ENCODE measurements at places on chromosomes 4 and X.

- DNase-seq: no peak
Measured at GRCh38 chr4:61200916-61201526, 895 bp downstream of the ADGRL3 start.

GRCh38 chr4:86035688-86036087 lies 324.2 kb downstream of the MAPK10 start:
- DNase-seq: no peak

GRCh38 chr4:37434469-37434868 lies 189.9 kb downstream of the NWD2 start:
- no peak for DNase-seq

GRCh38 chr4:147853706-147854105 lies 121.8 kb downstream of the ARHGAP10 start:
- no peak for DNase-seq

DNA sequence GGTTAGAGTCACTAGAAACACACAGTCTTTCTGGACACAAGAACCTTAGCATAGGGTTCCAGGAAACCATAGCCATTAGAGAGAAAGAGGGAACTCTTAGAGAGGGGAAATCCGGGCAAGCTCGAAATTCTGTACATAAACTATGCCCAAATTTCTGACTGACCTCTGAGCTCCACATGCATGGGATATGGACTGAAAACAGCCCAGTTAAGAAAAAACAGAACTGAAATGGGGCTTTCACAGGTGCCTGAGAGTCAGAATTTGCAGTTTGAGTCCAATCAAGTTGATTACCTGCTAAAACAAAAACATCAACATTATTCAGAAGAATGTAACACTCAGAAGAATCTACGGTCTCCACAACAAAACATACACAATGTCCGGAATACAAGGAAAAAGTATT lies 13.1 kb downstream of the DCHS2 start:
- no peak for DNase-seq

- DNase-seq: no peak
Measured at GRCh38 chrX:13540602-13541001, 28.8 kb upstream of the EGFL6 start.

GRCh38 chr4:19425146-19425545 lies 826.6 kb upstream of the SLIT2 start:
- no peak for DNase-seq

DNA sequence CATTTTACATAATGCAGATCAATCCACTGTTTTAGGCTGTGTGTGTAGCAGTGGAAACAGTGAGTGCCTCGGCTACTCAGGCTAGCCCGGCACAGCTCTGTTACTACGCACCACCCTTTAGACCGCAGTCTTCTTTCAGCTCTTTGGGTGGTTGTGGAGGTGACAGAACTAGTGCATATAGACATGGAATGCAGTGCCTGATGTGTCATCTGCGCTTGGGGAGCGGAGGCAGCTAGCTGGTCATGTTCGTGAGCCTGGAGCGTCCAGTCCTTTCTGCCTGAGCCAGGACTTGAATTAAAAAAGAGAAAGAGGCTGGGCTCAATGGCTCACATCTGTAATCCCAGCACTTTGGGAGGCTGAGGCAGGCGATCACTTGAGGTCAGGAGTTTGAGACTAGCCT lies 4.8 kb downstream of the TBC1D14 start:
- no peak for DNase-seq

- DNase-seq: no peak
Measured at GRCh38 chr4:38003102-38003501, 42.9 kb downstream of the PTTG2 start.

DNA sequence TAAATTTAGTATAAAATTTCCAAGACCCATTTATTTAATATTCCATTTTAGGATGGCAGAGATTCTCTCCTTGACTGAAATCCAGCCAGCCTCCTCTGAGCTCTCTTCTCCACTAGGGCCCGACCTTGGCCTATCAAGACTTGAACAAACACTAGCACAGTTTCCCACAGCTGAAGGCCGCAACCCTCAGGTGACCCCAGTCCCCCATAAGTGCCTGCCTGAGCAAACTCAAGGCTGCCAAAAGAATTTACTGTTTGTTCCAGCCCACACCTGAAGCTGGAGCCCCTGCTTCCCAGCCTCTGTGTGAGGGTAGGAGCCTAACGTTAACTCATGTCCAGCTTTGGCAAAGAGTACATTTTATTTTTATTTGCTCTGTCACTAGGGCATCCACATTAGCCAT lies 629.0 kb upstream of the ZFP42 start:
- DNase-seq: no peak

DNA sequence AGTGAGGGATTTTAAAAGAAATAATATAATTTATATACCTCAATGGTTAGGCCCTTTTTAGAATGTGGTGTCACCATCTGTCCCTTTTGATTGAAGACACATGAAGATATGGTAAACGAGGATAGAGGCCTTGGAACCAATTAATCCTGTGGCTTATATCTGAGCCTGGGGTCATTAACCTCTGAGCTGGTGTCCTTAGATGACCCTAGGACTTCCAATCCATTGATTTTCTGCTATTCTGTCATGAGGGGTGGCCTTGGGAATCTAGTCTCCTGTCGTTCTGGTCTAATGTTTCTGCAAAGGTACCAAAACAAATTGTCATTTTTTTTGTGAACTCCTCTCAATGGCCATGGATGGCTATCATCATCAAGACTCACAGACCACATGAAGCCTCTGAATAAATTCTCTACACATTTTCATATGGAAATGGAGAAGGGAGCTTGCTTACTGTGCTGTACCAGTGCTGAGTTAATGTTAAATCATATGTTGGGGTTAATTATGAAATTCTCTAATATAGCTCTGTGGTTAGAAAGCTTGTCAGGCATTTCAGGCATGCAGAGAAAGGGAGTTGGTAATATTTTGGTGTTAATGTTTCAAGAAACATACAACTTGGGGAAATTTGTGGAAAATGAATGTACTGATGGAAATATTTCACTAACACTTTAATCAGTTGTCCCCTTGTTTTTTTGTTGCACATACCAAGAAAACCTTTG lies 204.2 kb upstream of the IL15 start:
- DNase-seq: no peak

DNA sequence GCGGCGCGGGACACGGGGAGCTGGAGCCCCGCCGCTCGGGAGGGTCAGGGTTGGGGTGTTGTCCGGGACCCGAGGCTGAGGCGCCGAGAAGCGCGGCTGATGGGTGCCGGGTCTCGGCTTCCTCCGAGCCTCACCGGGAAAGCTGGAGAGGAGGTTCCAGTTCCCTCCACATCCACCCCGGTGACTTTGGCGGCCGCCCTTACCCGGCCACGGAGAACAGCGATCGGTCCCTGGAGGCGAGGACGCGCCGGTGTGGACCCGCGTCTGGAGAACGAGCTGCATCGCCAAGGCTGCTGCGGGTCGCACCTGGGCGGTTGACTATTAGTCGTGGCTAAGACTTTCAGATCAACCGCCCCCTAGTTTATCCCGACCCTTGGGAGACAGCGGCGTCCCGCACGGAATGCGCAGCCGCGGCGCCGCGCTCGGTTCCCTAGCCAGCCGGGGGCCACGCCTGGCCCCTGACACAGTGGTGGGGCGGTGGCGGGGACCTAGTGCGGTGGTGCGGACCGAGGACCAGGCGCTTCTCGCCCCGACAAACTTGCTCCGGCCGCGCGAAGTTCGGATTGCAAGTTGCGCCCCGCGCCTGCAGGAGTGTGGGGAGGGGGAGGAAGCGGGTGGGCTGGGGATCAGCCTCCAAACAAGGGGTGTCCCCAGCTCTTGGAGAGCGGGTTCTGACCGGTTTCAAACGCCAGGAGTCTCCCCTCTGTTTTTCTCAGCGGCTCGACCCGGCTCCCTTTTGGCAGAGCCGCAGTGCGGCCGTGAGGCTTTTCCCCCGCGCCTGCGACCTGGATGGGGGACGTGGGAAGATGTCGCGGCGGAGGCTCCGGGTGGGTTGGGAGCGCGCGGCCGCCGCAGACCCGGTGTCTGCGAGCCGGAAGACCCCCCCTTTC lies 568 bp downstream of the FHDC1 start:
- DNase-seq: no peak

- DNase-seq: no peak
Measured at GRCh38 chrX:134641346-134641745, 16.9 kb downstream of the PLAC1 start.

- no peak for DNase-seq
Measured at GRCh38 chr4:101022151-101023024, 324.9 kb downstream of the PPP3CA start.

DNA sequence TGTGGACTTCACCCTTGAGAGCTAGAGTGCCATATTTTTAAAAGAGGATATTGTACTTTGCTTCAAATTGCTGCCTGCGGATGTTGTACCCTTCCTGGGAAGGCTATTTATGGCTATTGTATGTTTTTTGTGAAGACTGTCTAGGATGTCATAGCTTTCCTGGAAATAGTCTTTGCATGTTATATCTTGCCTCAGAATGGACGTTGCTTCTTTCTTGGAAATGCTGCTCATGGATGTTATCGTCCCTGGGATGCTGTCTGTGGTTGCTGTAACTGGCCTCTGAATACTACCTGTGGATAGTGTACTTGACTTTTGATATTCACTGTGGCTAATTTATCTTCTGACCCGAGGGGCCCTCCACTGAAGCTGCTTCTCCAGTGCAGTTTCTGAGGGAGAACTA lies 146.8 kb downstream of the ENOX2 start:
- DNase-seq: no peak

GRCh38 chr4:66585767-66586166 lies 915.5 kb upstream of the EPHA5 start:
- DNase-seq: no peak

GRCh38 chr4:101290654-101291053 lies 56.7 kb downstream of the PPP3CA start:
- DNase-seq: no peak

GRCh38 chrX:46645614-46646013 lies 72.0 kb downstream of the CHST7 start:
- DNase-seq: no peak

GRCh38 chr4:140980426-140981200 lies 152.7 kb downstream of the RNF150 start:
- no peak for DNase-seq

All from CD4-positive, alpha-beta T cell treated with Interleukin-6 at 100 ng/mL for 8 hours (primary cell).